ENCODE measurements at places on chromosomes 4 and X.

GRCh38 chr4:55925241-55925640 is 23.5 kb upstream of the CEP135 start:
- no peak for DNase-seq

GRCh38 chr4:83080561-83080960 is 34.0 kb downstream of the PLAC8 start:
- DNase-seq, result no peak

DNA sequence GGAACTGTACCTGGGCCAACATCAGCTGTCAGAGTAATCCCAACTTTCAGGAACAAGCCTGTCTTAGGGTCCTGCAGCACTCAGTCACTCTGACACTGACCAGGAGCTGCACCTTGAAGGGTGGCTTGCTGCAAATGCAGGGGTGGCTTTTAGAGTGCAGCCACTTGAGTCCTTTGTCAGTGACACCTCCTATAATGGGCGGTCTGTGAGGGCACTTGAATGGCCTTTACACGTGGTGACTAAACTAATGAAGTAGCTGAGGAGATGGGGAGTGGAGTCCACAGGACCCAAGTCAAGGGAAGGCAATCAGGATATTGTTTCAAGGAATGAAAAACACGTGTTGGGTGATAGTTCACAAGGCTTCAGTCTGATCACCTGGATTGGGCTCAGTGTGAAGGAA is 11.1 kb upstream of the LNX1 start:
- DNase-seq, result no peak

GRCh38 chr4:8316251-8316771 is 46.8 kb downstream of the HTRA3 start:
- DNase-seq, result no peak

DNA sequence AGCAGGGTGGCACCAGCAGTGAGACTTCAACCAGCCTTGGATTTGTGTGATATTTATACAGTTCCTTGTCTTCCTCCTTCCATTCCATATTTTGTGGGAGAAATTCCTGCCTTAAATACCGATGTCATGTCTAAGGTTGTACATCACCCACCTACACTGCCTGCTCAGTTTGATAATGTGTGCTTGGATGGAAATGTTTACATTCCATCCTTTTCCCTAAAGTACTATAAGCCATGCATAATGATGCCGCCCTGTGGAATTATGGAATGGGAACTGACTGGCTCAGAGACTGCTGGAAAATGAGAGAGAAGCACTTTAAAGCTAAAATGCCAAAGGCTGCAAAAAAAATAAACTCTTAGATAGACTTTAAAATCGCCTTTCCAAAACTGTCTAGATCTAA is 11.3 kb upstream of the GLUD2 start:
- DNase-seq, result no peak

- no peak for DNase-seq
Measured at GRCh38 chrX:13376857-13377549, 57.1 kb upstream of the ATXN3L start.

DNA sequence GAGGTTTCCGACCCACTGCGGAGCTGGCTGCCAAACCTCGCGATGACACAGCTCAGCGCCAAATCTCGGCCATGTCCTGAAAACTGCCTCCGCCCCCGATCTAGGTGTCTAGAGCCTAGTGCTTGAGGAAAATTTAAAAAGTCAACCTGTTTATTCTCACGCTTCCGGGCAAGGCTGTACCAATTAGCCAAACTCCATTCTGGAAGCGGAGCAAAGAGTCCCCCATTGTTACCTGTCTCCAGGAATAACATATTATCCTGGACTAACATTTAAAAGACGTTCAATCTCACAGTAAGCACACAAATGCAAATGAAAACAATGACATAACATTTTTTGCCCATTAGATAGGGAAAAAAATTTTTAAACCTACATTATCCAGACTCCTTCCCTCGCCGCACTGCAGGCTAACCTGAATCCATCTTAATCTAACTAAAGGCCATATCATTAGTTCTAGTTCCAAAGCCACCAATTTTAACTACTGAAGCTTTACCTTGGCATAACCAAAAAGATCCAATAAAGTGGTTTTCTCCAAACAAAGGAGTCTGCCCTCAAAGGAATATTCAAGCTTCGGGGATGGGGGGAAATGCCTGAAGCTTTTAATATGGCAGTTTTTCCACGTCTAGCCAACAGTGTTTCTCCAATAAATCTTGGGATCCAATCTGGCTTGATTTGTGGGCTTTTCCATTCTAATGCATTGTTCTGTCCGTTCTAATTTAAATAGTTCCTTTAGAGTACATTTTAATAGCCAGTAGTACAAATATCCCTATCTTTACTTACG is 1.9 kb downstream of the HUWE1 start:
- no peak for DNase-seq

Measured in activated CD4-positive, CD25-positive, alpha-beta regulatory T cell (primary cell).